ENCODE measurements at places on chromosomes 3 and 15. TPM values are rescaled to one million over a fixed set of nuclear protein-coding genes. Genes with fewer than 3 reads are reported as not detected.

C2CD4A gene
- total RNA-seq = not detected

GRCh38 chr15:56205061-56205876 is 38.4 kb downstream of the RFX7 start:
- DNase-seq = peak; percentile 57

MCTP2 gene
- total RNA-seq = 1.8 TPM

MCF2L2 gene
- total RNA-seq = not detected

CPA3 gene
- not detected for total RNA-seq

Measured in GM23248 (cell line).